ENCODE measurements at places on chromosomes 12 and 14.

GRCh38 chr12:132899033-132899432 is 11.6 kb upstream of the CHFR start:
- no peak for DNase-seq

- no peak for DNase-seq
Observed at GRCh38 chr14:33287189-33287588, 348.5 kb downstream of the NPAS3 start.

DNA sequence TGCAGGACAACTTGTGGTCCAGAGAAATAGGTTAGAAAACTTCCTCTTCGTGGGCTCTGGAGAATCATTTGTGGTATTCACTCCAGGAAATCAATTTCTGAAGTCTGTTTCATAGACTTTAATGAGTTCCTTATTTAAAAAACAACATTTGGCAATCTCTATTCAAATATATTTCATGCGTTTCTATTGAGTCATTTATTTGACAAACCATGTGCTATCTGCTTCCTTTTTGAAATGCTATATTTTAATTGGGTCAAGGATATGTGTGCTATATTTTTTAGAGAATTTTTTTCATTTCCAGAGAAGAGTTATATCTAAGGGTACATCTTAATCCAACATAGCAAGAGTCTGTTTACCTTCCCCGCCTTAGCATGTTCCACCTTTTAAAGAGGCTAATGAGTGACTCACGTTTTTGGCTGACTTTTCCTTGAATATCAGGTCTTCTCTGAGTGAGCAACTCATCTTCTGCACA is 252.4 kb upstream of the EGLN3 start:
- DNase-seq = no peak

- DNase-seq = no peak
Observed at GRCh38 chr14:85319101-85319500, 210.8 kb upstream of the FLRT2 start.

DNA sequence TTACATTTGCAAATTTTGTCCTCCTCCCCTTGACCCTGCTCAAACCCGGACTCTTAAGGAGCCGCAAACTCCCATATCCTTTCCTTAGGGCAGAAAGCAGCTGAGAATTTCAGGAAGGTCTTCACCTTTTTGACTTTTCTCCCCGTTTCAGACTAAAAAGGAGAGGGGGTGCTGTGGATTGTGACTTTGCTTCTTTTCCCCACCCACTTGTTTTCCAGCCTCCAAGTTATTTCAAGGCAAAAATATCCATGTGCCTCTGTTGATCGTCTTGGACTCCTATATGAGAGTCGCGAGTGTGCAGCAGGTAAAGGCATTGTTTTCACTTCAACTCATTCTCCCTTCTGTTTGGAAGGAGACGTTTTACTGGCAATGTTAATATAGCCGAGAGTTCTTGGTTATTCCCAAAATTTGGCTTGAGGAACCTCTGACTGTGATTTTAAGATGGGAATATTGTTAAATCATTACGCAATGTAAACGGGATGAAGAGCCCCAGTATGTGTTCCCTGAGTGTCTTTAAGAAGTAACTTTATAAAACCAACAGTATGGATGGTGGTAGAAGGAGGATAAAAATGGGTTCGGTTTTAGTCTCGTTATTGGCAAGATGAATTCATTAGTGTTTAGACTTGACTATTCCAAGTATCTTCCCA is 663 bp downstream of the LRRK2 start:
- DNase-seq = no peak

DNA sequence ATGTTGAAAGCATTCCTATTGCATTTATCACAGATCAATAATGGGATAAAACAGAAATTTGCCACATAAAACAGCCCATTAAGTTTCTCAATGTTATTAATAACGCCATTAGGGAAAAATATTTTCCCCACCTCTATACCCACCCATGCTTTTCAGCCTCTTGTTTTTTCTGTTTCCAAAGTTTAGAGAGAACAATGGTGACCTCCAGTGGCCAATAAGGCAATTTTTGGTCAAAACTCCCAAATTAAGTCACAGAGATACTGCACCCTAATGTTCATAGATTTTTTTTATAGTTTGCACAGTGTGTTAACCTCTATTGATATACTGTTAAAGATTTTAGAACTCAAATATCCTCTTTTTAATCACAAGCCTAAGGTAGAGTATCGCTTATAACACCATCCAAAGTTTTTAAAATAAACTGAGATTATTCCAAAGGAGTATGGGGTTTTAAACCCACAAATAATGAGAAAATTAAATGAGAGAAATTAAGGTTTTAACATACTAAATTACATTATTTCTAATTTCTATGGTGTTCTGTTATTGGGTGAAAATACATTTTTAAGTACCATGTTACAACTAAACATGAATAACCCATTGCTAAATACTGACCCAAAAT is 184.7 kb upstream of the DCN start:
- no peak for DNase-seq

- DNase-seq = no peak
Observed at GRCh38 chr14:84643446-84643845, 886.5 kb upstream of the FLRT2 start.

GRCh38 chr14:54629635-54630360 is 62.9 kb downstream of the SAMD4A start:
- no peak for DNase-seq

- no peak for DNase-seq
Observed at GRCh38 chr12:94504386-94504785, 44.7 kb upstream of the CEP83 start.

DNA sequence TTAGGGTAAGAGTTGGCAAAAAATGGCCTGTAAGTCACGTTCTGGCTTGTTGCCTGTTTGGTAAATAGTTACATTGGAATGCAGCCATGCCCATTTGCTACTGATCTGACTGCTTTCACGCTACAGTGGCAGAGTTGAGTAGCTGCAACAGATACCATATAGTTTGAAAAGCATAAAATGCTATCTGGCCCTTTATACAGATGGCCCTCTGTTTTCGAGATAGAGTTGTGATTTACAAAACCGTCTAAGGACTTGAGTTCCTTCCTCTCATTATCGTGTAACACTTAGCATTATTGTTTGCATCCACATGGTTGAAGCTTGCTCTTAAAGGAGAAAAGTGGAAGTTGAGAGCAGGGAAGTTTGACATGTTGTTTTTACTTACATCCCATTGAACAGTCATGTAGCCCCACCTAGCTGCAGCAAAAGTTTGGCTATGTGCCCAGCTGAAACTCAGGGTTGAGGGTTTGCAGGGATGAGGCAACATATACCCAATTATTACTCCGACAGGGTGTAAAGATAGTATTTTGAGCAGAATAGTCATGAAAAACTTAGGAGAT is 11.3 kb upstream of the SCFD1 start:
- peak; percentile 45 for DNase-seq

- DNase-seq = no peak
Observed at GRCh38 chr12:132432721-132433577, 57.0 kb upstream of the FBRSL1 start.

GRCh38 chr12:91890742-91891141 is 254.9 kb downstream of the BTG1 start:
- DNase-seq = no peak

GRCh38 chr12:50065726-50066310 is 8.4 kb downstream of the ASIC1 start:
- no peak for DNase-seq

GRCh38 chr12:54016051-54016450 is 7.3 kb downstream of the HOXC8 start:
- no peak for DNase-seq

DNA sequence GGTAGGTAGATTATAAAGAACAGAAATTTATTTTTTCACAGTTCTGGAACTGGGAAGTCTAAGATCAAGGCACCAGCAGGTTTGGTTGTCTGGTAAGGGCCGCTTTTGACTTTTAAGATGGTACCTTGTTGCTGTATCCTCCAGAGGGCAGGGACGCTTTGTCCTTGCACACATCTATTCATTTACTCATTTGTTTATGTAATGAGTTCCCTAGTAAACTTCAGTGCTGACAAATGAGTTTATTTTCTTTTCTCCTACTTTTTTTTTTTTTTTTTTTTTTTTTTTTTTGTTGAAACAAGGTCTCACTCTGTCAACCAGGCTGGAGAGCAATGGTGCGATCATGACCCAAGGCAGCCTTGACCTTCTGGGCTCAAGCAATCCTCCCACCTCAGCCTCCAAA is 195.7 kb downstream of the FBXL14 start:
- no peak for DNase-seq

- DNase-seq = no peak
Observed at GRCh38 chr14:101473045-101473729, 88.1 kb upstream of the DIO3 start.

- DNase-seq = no peak
Observed at GRCh38 chr12:131871677-131872076, 22.7 kb upstream of the ULK1 start.

GRCh38 chr14:31027847-31028246 is 1.7 kb upstream of the STRN3 start:
- no peak for DNase-seq

GRCh38 chr14:98059106-98059505 is 1212.9 kb downstream of the BCL11B start:
- DNase-seq = no peak
